ENCODE measurements at places on chromosomes 7 and 10. TPM values are rescaled to one million over a fixed set of nuclear protein-coding genes. Genes with fewer than 3 reads are reported as not detected.

GRCh38 chr7:106285855-106286492, 1.2 kb upstream of the NAMPT start:
- DNase-seq: no peak

DNA sequence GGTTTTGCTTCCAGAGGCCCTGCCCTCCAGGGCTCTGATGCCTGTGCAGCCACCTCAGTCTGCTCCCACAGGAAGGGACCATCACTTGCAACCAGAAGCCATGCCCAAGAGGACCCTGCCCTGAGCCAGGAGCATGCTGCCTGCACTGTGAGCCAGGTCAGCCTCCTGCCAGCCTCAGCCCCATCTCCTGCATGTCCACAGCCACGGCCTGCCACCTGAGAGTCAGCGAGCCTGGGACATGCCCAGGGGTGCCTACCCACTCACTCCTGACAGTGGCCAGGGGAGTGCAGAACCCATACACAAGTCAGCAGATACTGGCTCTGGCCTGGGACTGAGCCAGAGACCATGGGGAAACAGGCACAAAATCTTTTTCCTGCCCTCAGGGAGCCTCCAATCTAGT, 6.6 kb upstream of the KCP start:
- no peak for DNase-seq

DNA sequence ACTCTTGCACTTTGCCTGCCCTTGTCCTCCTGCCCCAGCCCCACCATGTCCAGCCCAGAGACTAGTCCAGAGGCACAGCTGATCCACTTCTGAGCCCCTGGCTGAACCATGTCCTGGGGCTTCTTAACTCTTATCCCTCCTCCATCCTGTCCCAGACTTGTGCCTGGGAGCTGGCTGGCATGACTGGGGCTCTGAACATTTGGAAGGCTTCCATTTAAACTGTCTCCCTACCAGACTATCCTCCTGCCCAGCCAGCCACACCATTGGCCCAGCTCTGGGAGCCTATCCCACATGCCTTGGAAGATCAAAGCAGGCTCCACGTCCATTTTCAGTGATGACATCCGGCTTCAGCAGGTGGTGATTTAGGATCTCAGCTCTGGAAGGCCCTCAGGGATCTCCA, 57.4 kb downstream of the FAM241B start:
- DNase-seq: no peak

- no peak for DNase-seq
Measured at GRCh38 chr7:100079024-100079560, 2.4 kb downstream of the ZNF3 start.

GRCh38 chr10:49597426-49598163, 12.5 kb upstream of the SLC18A3 start:
- DNase-seq: no peak

GRCh38 chr10:48242171-48242904, 32.2 kb downstream of the FRMPD2 start:
- DNase-seq: no peak

DNA sequence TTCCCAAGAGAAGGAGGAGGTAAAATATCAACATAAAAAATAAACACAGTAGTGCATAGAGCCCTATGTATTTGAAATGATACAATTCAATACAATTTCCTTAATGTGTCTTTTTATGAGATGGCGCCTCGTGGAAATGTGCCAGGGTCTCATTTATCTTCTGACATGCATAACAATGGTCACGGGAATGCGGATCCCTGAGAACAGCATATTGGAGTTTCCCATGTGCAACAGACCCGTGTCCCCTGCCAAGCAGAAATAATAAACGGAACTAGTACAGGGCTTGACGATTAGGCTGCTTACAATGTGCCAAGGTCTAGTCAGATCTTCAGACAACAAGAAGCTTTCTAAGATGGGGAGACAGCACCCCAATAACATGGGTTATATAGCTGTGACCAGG, 217.9 kb downstream of the ARHGAP21 start:
- no peak for DNase-seq

DNA sequence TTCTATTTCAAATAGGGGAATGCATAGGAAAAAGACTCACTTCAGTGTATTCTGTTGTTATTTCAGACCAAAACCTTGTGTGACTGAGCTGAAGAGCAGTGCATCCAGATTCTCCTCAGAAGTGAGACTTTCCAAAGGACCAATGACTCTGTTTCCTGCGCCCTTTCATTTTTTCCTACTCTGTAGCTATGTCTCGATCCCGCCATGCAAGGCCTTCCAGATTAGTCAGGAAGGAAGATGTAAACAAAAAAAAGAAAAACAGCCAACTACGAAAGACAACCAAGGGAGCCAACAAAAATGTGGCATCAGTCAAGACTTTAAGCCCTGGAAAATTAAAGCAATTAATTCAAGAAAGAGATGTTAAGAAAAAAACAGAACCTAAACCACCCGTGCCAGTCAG, 12.0 kb downstream of the TET1 start:
- DNase-seq: no peak

COL13A1 gene
- not detected for total RNA-seq

HKDC1 gene
- total RNA-seq: 0.04 TPM

- DNase-seq: no peak
Measured at GRCh38 chr7:142749218-142749993, at the start of gene PRSS1. TSS of gene PRSS1 (plus strand) at chr7:142749472. CDS start at chr7:142749485, 13 bp downstream.

- no peak for DNase-seq
Measured at GRCh38 chr7:102220229-102220850, 66.3 kb upstream of the SH2B2 start.

DNA sequence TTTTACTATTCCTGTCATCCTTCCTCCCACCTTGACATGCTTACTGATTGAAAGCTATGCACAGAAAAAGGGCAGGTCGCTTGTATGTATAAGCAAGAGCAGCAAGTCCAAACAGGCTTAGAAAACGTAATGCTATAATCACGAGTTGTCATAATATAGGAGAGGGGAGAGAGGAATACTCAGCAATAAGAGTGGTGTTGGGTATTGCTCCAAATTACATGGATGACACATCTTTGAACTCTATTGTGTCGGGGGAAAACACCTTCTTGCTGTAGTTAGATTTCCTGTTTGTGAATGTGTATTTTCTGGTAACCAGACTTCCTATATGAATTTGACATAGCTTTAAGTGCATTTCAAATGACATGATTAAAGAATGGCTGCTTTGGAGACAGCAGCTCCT, 7.5 kb downstream of the MET start:
- no peak for DNase-seq

DNA sequence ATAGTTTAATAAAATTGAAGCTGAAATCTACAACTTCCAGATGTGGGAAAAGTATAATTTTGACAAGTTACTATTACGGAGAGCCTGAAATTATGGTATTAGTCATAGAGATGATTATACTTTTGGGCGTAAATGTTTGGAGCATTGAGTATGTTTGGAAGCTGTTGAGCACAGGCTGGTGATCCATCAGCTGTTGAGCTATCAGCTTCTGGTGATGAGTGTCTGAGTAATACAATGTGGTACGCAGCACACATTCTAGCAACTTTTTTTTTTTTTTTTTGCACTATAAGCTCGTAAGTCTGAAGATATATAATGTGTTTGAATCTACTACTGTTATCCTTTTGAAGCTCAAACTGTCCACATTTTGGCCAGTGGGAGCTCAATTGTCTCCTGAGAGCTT, 123.4 kb downstream of the ATE1 start:
- DNase-seq: no peak

GPR85 gene
- total RNA-seq: 4.6 TPM

DNA sequence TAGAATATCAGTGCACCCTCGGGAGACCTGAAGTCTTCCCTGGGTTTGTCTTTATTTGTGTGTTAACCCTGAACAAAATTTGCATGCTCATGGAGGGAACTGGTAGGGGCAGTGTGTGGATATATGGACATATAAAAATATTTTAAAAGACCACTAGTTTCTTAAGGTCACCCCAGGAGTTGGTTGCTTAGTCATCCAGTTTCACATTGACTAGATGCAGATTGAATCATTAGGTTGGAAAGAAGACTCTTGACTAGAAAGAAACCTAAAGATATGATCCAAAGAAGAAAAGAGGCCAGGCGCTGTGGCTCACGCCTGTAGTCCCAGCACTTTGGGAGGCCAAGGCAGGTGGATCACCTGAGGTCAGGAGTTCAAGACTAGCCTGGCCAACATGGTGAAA, 137.1 kb downstream of the KAT6B start:
- no peak for DNase-seq

GRCh38 chr10:110724937-110725336, 80.8 kb downstream of the RBM20 start:
- DNase-seq: no peak

DNA sequence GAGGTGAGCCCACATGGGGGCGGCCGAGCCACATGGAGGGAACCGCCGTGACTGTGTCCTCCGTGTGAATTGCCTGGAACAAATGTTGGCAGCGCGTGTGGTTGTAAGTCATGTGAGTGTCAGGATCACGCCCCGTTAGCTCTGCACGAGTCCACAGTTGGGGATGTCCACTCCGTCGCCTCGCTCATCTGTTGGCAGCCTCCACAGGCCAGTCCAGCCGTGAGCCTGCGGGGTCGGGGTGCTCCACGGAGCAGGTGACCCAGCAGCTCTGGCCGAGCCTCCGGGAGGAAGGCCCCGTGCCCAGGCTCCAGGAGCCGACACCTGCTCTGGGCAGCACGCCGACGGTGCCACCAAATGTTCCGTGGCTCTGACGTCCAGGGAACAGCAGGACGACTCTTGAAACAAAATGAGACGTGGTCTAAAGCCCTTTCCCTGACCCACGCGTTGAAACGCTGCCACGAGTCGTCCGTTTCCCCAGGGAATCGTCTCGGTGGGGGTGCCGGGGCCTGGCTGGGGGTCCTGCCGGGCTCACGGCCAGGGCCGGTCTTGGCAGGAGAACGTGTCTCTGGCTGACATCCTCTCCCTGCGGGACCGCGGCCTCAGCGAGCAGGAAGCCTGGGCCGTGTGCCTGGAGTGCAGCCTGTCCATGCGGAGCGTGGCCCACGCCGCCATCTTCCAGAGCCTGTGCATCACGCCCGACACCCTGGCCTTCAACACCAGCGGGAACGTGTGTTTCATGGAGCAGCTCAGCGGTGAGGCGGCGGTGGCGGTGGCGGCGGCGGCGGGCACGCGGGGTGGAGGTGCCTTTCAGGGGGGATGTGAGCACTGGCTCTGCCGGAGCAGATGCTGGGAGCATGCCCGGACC, 7.0 kb downstream of the KNDC1 start:
- no peak for DNase-seq

DNA sequence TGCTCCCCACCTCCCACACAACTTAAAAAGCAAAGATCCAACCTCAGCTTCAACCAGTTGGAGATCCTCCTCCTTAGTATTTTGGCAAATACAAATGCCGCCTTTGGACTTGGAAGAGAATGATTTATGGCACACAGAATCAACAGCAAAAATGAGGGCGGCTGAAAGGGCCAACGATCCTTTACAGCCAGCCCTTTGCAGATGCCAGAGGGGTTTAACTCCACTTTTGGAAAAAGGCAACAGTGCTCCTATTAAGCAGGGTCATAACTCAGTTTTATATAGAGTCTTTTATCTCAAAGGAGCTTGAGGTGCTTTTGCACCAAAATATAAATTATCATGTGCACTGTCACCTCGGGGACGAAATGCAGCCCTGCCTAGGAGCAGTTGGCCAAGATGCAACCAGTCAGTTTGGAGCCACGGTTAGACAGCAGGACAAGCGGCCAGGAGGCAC, 56.7 kb upstream of the JCAD start:
- DNase-seq: no peak

DNA sequence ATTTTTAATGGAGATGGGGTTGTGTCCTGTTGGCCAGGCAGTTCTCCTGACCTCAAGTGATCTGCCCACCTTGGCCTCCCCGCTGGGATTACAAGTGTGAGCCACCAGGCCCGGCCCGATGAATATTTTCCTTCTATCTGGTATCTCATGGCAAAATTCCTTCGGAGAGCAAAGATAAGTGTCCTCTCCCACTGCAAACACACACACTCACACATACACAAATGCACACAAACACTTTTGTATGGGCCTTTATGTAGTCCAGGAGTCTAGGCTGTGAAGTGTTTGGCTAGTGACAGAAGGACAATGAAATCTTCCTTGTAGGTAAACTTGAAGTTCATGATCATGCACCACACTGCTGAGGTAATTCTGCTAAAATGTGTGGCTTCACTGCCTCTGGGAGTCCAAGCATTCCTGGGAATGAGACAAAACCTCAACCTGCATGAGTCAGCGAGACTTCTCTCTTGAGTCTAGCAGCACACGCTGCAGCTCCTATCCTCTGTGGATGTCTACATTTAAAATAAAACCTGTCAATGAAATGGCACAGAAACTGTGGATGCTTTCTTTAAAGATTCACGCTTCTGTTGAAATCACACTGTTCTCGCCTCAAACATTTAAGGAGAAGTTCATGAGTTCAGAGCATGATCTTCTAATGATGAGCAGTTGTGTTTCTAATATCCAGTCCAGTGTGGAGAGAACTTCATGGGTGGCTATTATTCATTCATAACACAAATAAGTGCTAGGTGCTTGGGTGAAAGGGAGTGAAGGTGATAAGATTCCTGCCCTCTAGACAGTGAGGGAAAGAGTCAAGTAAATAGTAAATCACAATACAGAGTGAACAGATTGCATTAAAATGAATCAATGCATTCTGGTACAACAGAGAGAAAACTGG, 96.5 kb downstream of the NRP1 start:
- DNase-seq: no peak

ERVW-1 gene
- not detected for total RNA-seq

AS3MT gene
- total RNA-seq: 0.29 TPM

GRCh38 chr10:24900888-24901685, 51.3 kb downstream of the PRTFDC1 start:
- DNase-seq: no peak

- DNase-seq: no peak
Measured at GRCh38 chr7:152512706-152513105, 76.9 kb upstream of the KMT2C start.
